Stimulated activated CD4-positive, alpha-beta T cell treated with anti-CD3 and anti-CD28 coated beads, Interleukin-1b, Interleukin-23, amount 100 ng/mL, for 48 hours (primary cell): ENCODE measurements at places on chromosomes 12 and 14.

DNA sequence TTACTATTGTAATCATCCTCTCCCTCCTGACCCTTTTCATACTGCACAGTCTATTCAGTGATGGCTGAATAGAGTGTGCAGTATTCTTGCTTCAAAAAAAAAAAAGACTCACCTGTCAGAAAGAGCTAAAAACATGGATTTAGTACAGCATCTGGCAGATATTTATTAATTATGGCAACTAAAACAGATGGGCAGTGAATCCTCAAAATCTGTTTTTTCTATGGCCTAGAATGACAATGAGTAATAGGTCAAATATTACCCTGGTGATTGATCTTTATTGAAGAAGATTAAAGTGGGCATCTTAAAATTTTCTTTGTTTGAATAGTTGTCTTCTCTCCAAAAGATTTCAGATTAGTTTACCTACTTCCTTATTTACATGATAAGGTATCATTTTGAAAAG, 543.6 kb downstream of the FOXG1 start:
- DNase-seq = no peak

- DNase-seq = peak; percentile 30
These were observed 56.4 kb upstream of the PIWIL1 start for GRCh38 chr12:130281153-130281799.

DNA sequence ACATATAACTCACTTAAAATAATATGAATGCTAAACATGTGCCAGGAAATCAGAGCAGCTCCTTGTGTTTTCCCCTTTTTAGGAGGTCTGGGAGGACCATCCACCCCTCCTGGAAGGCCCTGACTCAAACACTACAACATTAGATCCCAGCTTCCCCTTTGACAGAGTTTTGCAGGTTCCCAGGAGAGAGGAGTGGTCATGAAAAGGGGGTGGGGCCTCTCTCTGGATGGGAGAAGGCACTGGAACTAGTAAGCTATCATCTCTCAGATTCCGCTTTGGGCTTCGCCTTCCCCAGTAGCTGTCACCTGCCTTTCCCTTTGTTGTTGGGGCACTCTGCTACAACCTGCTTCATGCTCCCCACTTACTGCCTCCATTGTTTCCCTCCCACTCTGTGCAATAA, 149.2 kb downstream of the ZFP36L1 start:
- no peak for DNase-seq

DNA sequence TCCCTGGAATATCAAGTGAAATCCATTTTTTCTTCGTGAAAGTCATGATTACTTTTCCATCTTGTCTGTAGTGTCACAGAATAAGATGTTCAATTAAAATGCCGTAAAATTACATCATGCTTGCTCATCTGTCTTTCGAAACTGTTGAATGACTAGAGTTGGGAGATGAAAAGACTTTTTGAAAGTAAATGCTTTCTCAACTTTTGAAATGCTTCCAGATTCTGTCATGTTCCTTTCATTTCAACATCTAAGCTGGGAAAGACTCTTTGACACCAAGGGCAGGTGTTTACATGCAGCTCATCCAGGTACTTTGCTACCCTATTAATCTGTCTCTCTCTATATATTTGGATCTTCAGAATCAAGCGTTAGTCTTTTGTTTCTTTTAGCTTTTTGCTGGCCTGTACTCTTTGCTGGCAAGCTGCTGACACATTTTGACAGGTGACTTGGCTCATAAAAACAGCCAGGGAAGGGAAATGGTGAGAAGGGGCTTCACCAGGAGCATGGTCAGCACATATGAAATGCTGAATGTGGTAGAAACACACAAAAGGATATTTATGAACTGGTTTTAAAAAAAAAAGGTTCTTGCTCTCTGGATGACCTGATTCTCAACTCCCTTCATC, 77.0 kb upstream of the METAP2 start:
- peak; percentile 3 for DNase-seq

- peak; percentile 10 for DNase-seq
These were observed 8.8 kb downstream of the EIF2B2 start for GRCh38 chr14:75011356-75011994.

- no peak for DNase-seq
These were observed 13.4 kb upstream of the SMOC1 start for GRCh38 chr14:69865701-69866365.

DNA sequence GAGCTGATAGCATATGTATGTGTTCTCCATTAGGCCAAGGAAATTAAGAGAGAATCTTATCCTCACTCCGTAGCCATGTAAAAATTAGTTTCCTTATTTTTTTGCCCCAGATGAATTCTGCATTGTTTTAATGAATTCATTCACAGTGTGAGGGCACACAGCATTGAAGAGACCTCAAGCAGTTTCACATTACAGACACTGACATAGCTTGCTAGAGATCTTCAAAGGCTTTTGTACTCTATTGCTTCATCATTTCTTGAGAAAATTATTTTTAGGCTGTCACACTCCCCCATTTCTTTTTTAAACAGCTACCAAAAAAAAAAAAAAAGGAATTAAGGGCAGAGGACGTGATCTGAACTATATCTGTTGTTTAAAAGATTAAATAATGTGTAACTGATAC, 251.1 kb downstream of the BCAT1 start:
- no peak for DNase-seq

- DNase-seq = no peak
These were observed 38.7 kb upstream of the LYZ start for GRCh38 chr12:69309461-69309860.

DNA sequence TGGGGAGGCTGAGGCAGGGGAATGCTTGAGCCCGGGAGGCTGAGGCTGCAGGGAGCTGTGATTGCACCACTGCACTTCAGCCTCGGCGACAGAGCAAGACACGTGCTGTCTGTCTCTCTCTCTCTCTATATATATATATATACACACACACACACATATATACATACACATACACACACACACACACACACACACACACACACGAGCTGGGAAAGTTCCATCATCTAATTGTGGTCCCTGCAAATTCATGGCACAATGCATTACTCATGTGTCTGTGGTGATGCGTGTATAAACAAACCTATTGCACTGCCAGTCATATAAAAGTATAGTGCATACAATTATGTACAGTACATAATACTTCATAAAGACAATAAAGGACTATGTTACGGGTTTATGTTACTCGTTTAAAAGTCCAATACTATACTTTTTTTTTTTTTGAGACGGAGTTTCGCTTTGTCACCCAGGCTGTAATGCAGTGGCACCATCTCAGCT, 36.6 kb downstream of the WDR89 start:
- DNase-seq = no peak

GRCh38 chr12:49335955-49336644, 888 bp downstream of the C1QL4 start:
- DNase-seq = no peak

- no peak for DNase-seq
These were observed 28.6 kb upstream of the KLRB1 start for GRCh38 chr12:9636150-9636850.

DNA sequence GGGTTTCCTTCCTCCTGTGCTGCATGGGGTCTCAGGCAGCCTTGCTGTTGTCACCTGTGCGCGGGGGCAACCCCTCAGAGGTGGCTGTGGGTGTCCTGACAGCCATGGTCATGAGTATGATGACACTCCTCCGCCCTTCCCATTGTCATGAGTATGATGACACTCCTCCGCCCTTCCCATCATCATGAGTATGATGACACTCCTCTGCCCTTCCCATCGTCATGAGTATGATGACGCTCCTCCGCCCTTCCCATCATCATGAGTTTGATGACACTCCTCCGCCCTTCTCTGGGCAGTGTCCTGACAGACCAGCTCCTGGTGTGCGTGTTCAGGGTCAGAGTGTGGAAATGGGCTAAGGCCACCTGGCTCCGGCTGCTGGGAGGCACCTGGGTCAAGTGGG, 40.0 kb downstream of the FBRSL1 start:
- DNase-seq = no peak

GRCh38 chr14:48261436-48261835, 586.0 kb upstream of the MDGA2 start:
- DNase-seq = no peak

- DNase-seq = no peak
These were observed 114.8 kb upstream of the GSC start for GRCh38 chr14:94884616-94885230.

GRCh38 chr12:109503611-109504010, 26.2 kb downstream of the UBE3B start:
- DNase-seq = no peak

- no peak for DNase-seq
These were observed 971.3 kb upstream of the TMEM132C start for GRCh38 chr12:127295630-127296029.

DNA sequence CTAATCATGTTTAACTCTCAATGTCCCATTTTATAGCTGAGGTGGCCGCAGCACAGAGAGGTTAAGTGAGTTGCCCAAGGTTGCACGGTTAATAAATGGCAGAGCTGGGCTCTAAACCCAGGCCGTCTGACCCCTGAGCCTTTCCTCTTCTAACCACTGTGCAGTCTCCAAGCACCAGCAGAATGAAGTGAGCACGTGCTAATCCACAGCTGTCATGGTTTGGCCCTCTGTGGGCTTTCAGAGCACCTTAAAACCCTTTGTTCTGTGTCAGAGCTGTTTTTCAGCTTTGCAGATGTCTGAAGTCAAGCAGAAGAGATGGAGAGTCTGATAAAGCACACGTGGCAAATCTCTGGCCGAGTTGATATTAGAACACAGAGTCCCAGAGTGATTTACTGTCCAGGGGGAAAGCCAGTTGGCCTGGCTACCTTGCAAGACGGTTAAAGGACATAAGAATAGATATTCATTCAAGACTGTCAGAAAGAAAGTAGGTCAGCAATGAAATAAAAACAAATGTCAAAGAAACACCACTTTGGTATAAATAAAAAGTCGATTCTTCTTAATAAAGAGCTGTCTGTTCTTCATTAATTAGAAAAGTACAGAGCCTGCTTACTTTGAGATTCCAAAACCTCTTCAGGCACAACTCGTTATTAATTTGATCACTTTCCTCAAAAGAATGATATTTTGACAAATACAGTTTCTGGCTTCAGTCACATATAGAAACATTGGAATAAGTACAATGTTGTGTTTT, 107.3 kb downstream of the CRADD start:
- peak; percentile 18 for DNase-seq

- DNase-seq = no peak
These were observed 15.0 kb downstream of the COQ5 start for GRCh38 chr12:120514002-120514401.

DNA sequence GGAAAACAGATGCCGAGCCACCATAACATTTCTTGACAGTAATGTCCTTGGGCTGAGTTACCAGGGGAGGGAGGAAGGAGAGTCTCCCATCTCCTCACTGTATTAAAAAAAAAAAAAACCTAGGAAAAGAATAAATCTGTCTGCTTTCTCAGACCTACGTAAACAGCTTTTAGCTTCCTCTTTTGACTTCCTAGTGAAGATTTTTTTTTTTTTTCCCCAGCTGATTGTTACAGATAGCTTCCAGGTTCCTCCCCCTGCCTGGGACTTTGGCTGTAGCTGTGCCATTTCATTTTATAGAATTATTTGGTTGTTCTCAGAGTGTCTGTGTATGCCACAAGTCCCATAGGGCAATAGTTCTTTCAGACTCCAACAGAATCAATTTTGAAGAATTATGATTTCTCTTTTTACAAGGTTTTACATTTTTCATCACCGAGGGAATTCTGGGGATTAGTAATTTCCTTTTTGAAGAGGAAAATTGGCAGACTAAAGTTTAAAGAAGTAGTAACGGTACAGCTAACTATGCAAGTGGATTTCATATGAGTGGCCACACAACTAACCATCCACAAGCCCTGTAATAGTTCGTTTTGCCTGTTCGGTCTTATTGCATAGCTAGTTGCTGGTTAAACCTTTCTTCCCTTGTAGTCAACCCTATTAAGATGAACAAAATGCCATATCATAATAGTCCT, 23.1 kb upstream of the GNS start:
- no peak for DNase-seq

- DNase-seq = peak; percentile 37
These were observed 9.0 kb upstream of the MLEC start for GRCh38 chr12:120677765-120678473.

DNA sequence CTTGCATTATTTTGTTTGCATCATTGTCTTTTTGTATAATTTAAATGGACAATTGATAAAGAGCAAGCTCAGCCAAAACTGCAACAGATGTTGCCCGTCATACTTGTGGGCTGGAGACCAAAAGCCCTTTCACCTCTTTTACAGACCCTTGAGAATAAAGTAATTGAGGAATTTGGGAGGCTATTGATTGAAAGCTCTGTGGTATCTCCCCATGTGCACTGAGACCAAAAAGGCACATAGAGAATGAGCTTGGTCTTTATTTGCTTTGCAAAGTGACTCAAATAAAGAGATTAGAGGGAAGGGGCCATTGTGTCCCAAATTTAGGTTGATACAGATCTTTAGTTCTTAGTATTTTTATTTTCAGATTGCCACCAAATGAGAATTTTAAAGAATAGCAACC, 617.6 kb downstream of the TRHDE start:
- DNase-seq = no peak

DNA sequence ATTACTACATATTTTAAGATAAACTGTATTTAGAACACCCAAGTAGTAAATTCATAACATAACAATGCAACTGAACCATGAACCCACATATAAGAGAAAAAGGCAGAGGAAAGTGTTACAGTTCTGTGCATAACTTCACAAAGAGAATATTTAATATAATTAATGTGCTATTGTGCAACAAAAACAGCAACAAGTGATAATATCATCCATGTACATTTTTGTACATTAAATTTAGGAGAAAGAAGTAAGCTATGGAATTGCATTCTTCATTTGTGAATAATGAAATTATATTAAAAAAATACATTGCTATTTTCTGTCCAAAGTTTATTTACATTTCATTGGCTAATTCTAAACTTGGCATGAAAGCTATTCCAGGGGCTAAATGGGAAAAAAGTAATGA, 72.6 kb downstream of the PLEKHG7 start:
- no peak for DNase-seq

DNA sequence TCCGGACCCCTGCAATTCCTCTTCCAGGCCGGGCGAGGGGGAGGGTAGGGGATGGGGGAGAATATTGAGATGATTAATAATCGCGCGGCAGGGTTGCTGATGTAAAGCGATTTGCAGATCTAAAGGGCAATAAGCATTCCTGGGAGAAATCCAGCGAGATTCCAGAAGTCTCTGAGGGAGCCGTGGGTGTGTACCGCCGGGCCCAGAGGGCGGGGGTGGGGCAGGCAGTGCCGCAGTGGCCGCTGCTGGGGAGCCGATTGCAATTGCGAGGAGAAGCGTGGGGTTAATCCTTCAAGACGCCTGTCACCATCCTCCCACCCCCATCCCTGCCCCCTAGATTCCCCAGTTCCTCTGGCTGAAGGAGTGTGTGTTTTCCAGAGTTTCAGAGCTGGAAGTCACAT, 16.4 kb downstream of the FOS start:
- no peak for DNase-seq

DNA sequence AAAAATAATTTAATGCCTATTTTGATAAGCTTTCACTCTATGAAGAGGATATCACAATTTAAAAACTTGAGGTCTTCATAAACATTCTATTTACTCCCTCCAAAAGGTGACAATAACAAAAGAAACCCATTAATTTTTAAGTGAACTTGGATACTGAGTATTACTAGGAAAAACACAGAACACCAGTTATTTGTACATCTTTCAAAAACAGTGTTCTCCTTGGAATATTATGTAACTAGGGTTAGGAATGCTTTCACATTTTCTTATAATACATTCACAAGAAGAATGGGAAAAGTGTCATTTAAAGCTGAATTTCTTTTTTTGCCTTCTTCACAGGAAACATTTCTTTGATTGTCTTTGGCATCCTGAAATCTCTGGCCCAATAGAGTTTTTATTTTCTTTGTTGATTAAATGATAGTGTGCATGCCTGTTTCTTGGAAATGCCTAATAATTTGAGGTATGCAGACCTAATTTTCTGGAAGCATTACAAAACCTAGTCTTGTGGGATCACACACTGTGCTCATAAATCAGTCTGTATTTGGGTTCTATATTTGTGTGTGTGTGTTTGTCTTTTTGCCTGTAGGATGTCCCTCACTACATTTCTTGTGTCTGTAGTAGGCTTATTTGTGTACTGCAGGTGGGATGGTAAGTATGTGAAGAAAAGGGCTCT, 76.5 kb downstream of the WNK1 start:
- DNase-seq = no peak
